ENCODE measurements at places on chromosomes 4 and X. TPM values are rescaled to one million over a fixed set of nuclear protein-coding genes. Genes with fewer than 3 reads are reported as not detected.
A peak's percentile ranks its signal among the peaks of the same experiment; 100 is the strongest.

- DNase-seq, result no peak
These were observed 49.4 kb downstream of the GSX2 start for GRCh38 chr4:54149323-54149722.

DNA sequence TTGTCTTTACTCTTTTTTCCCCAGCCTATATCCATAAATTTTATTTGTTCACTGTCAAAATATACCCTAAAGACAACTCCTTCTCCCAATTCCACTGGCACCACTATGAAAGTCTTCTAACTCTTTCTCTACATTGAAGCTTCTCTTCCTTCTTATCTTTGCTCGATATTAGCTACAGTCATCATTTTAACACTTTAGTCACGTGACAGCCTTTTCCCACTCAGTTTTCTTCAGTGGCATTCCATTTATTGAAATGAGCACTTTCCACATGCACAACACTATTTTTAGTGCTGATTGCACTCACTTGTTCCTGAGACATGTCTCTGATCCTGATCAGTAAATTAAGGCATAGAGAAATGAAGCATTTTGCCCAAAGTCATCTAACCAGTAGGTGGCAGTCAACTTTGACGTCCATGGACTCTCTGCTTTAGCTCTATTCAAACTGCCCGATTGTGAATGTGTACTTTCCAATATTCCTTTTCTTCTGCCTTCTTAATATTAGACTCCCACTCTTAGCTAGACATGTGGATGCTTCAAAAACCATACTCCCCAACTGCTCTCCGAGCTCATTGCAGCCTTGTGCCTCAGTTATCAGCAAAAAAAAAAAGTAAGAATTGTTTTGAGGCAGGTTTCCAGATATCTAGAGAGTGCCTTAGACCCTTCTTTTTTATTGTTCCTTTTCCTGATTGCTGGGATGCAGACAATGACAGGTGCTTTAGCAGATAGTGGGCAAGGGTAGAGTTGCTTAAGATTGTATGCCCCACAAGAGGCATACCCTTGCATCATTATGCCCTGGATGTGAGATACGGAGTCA lies 394.4 kb upstream of the ADGRL3 start:
- no peak for DNase-seq

- no peak for DNase-seq
These were observed 250.9 kb upstream of the RPS6KA3 start for GRCh38 chrX:20517565-20517964.

- no peak for DNase-seq
These were observed 115.9 kb downstream of the NSUN7 start for GRCh38 chr4:40865696-40866095.

DNA sequence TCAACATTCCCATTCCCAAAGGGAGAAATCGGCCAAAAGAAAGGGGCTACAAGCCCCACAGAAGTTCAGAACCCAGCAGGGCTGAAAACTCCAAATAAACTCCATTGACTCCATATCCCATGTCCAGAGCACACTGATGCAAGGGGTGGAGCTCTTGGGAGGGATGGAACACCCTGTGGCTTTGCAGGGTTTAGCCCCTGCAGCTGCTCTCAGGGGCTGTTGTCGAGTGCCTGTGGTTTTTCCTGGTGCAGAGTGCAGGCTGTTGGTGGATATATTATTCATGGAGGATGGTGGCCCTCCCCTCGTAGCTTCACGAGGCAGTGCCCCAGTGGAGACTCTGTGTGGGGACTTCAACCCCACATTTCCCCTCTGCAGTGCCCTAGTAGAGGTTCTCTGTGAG lies 53.7 kb downstream of the PDGFRA start:
- DNase-seq, result no peak

GRCh38 chr4:170109586-170110284 lies 20.0 kb upstream of the AADAT start:
- no peak for DNase-seq

DNA sequence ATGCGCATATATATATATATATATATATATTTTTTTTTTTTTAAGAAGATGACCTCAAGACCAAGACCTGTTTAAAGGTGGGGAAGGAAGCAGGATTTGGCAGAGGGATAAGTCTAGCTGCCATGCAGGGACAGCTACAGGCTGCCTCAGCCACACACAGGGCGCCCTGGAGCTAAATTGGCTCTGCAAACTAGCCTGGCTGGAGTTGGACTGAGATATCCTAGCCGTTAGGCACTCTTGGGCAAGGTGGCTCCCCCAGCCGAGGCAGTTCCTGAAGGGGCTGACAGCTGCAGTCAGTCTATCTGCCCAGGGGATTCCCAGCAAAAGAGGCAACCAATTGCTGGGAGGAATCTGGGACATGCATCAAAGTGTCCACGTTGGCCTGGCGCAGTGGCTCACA lies 21.9 kb downstream of the TRIML1 start:
- DNase-seq, result no peak

- DNase-seq, result no peak
These were observed 559.8 kb downstream of the TLL1 start for GRCh38 chr4:166432842-166433241.

GRCh38 chr4:22614114-22614513 lies 78.6 kb upstream of the GBA3 start:
- DNase-seq, result no peak

DNA sequence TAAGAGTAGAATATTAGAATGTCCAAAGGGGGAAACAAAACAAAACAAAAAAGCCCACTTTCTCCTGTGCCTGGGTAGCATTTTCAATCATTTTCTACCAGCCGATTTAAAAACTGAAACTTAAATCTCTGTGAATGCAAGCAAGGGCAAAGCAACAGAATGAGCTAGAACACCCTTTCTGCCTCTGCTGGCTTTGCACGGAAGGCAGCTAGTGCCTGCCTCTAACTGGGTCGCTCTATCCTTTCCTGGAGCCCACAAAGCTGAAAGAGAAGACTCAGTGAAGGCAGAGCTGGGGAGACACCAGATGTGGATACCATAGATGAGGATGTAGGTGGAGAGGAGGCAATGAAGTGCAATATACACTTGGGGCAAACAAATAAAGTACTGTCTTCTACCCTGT lies 248.9 kb upstream of the TTC29 start:
- no peak for DNase-seq

- no peak for DNase-seq
These were observed 63.0 kb downstream of the HADH start for GRCh38 chr4:108052558-108053120.

- DNase-seq, result no peak
These were observed 172.5 kb downstream of the HNRNPD start for GRCh38 chr4:82201303-82201702.

GRCh38 chr4:111952688-111953087 lies 192.6 kb upstream of the FAM241A start:
- no peak for DNase-seq

DNA sequence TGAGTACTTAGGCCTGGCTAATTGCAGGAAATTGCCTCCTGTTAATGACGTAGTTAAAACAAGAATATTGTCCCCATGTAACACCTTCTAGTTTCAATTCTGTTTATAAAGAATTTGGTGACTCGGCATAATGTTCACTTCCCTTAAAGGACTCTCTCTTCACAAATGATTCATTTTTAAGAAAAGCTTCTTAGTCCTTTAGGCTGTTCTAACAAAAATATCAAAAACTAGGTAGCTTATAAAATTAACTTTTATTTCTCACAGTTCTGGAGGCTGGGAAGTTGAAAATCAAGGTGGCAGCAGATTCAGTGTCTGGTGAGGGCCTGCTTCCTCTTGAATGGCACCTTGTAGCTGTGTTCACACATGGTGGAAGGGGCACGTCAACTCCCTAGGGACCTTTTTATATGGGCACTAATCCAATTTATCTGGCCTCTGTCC lies 23.8 kb downstream of the COL25A1 start:
- no peak for DNase-seq

DNA sequence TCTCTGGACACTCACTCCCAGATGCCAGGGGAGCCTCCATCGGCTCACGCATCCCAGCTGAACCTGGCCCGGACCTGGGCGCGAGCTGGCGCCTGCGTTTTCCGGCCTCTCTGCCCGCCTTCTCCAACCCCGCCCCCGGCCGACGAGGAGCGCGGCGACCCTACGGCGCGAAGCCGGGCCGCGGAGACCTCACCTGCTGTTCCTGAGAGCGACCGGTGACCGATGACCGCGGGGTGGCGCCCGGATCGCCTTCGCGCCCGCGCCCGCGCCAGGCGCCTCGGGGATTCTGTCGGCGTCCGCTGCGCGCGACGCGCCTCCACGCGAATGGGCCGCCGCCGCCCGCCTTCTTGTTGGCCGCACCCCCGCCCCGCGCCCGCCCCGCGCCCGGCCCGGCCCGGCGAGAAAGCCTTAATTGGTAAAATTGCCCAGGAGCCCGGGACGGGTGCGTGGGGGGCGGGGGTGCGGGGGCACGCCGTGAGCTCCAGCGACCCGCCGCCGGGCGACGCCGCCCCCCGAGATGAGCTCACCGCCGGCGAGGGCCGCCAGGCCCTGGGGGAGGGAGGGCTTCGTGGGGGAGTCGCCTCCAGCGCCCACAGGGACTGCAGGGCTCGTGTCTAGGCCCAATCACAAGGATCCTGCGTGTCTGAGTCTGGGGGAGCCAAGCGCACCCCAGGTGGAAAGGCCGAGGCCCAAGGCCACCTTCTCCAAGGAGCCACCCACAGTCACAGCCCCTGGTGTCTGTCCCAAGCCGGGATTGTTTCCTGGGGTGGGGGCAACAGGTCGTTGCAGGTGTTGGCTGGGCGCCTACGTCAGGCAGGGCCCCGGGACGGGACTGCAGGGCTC lies at the start of gene FLNA:
Gene FLNA, minus strand, starts transcription at position 322 of the 843 bp plus-strand sequence. CDS start 3,389 bp downstream, outside the sequence.
- DNase-seq, result peak; percentile 46

The PRMT9 gene
- 7.5 TPM for total RNA-seq

The PARM1 gene
- 0.05 TPM for total RNA-seq

Data from activated CD4-positive, alpha-beta T cell treated with anti-CD3 and anti-CD28 coated beads for 36 hours (primary cell).